ENCODE measurements at places on chromosomes 4 and X.
A peak's percentile ranks its signal among the peaks of the same experiment; 100 is the strongest.

- peak; percentile 40 for DNase-seq
Measured at GRCh38 chrX:109886122-109886761, 116.7 kb upstream of the TMEM164 start.

DNA sequence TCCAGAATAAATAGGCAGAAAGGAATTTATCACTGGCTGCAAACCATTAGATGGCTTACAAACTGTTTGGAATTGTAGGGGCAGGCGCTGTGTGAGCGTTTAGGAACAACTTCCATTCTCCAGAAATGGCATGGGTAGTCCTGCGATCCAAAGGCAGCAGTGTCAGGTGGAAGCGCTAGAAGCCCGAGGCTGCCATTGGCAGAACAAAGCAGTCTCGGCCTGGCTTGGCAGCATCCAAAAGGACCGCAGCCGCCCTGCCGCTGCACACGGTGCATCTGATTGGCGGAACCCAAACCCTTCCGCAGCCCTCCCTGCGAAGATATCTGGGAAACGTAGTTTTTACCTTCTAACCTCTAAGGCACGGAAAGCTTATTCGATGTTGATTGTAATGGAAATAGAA, 23.6 kb upstream of the YTHDC1 start:
- DNase-seq = peak; percentile 82

GRCh38 chrX:21014326-21014725, 359.9 kb upstream of the CNKSR2 start:
- DNase-seq = peak; percentile 1

DNA sequence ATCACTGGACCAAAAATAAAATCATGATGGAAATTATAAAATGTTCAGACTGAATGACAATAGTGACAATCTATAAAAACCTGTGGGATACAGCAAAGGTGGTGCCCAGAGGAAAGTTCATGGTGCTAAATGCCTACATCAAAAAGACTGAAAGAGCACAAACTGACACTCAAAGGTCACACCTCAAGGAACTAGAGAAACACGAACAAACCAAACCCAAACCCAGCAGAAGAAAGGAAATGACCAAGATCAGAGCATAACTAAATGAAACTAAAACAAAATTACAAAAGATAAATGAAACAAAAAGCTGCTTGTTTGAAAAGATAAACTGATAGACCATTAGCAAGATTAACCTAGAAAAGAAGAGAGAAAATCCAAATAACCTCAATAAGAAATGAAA, 78.7 kb downstream of the ANAPC10 start:
- DNase-seq = no peak

GRCh38 chrX:64977051-64977450, 801 bp upstream of the ZC4H2 start:
- DNase-seq = no peak

DNA sequence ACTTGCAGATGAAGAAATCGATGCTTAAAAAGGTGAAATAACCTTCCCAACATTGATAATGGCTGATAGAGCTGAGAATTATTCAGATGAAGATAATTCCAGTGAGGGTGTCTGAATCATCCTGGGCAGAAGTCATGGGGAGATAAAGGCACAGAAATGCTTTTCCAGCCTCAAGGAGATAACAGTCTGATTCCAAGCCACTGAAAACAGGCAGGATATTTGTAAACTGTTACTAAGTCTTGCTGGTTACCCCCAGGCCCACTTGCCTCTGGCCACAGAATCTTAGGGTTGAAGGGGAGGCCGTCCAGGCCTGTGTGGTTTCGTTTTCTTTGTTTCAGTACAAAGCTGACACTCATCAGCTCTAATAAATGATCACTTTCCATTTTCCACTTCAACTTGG, 158.5 kb downstream of the SH3KBP1 start:
- no peak for DNase-seq

DNA sequence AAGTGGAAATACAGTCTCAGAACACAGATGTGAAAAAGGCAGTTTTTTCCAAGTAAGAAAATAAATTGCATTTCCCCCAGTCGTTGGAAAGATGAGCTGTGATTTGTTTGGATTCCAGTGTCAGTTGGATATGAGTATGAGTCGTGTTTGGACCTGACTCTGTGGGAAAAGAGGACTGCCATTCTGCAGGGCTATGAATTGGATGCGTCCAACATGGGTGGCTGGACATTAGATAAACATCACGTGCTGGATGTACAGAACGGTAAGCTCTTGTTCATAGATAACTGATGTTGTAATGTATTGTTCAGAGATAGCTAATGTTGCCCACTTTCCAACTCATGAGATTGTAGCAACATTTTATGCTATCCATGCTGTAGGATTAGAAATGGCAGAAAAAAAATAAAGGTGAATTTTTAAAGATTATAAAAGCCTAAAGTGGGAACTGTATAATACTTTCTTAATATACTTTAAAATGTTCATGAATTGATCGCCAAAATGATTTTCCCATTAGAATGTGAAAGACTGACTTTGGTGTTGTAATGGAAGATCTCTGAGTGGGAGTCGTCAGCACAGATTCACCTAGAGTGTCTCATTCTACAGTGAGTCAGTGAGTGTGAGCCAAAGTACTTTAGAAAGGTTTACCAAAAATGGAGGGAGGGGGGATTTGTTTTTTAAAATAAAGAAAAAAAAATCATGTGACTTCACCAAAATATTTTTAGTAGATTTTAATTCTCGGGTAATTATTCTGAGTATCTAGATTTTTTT, 178.7 kb downstream of the DCTD start:
- DNase-seq = peak; percentile 28

DNA sequence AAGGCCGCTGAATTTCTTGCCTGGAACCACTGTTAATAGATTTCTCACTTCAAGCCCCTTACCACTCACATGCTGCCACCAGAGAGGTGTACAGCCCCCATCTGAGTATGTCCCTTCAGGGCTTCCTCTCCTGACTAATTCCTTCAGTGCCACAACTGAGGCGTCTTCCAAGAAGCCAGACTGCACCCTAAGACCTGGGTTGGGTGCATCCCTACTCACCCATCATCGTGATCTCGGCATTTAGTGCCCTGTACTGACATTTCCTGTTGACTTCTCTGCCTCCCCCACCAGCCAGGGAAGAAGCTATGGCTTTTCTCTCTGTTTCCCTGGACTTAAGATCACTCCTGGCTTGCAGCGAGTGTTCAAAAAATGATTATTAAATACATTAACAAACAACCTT, 40.4 kb upstream of the MAP3K15 start:
- no peak for DNase-seq

- no peak for DNase-seq
Measured at GRCh38 chr4:61336488-61336887, 136.4 kb downstream of the ADGRL3 start.

DNA sequence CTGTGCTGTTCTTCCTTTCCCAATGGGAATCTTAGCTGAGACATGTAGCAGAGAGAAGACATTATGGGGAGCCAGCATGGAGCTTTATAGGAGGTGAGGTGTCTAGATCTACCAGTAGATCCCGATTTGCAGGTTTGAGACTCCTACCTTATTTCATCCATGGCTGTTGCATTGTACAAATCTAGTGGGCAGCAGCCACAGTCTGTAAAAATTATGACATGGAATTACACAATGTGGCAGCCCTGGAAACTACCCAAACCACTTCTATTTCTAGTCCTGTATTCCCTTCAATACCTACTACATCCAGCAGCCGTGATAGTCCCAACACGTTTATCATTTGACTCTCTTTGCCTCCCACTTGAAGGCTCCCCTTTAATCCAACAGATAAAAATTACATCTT, 8.1 kb downstream of the ATP7A start:
- DNase-seq = no peak

GRCh38 chrX:125436855-125437254, 117.2 kb downstream of the TEX13C start:
- peak; percentile 10 for DNase-seq

GRCh38 chrX:47605024-47605423, 14.6 kb downstream of the SYN1 start:
- DNase-seq = no peak

- peak; percentile 63 for DNase-seq
Measured at GRCh38 chr4:155403886-155404285, 27.1 kb upstream of the MAP9 start.

- peak; percentile 66 for DNase-seq
Measured at GRCh38 chr4:6327220-6327917, 57.7 kb downstream of the WFS1 start.

- no peak for DNase-seq
Measured at GRCh38 chrX:51484616-51485015, 11.8 kb downstream of the NUDT11 start.

DNA sequence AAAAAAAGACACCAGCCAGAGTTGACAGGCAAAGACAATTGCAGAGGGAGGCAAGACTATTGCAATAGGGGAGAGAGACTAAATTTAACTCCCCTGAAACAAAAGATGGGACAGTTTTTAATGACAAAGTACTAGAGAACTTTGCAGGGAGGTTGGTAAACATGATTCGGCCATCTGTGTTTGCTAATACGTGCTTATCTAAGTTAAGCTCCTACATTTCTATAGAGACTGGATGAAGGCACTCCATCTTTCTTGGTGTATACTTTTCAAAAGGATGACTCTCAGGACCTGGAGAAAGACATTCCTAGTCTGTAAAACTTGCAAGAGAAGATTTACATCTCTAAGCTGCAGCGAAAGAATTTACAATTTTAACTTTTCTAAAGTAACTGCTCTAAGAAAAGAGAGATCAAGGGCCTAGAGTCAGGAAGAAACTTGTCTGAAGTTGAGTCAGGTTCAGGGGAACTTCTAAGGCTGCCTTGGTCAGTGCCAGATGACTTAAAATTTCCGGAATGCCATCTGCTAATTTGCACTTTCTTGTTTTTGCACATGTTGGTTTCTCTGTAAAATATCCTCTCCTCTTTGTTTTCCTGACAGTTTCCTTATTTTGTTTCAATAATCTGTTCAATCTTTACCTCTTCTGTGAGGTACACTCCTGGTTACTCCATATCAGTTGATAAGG, 10.6 kb downstream of the ADAM29 start:
- no peak for DNase-seq

DNA sequence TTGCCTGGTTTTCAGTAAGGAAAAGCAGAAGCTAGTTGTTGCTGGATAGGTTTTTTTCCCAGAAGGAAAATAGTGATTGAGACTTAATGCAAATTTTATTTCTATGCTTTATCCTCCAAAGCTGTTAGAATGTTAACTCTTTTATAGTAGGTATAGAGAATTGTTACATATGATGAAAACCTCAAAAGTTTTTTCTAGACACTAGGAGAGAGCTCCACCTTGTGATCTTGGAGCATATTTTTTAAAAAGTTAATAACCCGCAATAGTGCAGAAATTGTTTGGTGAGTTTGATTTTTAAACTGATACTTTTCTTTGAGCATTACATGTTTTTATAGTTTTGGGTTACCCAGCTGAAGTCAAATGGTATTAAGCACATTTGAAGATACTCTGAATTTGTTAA, 56.5 kb downstream of the STAG2 start:
- DNase-seq = no peak

DNA sequence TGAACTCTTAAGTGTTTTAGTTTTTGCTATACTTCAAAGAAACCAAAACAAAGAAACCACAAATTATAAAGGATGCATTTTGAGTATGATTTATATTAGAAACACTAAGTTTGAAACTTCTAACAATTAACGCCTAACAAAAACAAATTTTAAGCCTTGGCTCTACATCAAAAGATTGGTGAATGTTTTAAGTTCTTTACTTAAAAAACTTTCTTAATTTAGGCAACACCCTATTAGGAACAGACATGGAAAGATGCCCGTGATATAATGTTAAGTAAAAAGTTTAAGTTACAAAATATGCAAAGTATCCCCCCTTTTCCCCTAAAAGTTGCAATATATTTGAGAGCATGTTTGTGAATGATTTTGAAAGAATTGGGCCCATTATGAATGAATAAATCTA, 21.2 kb downstream of the PROM1 start:
- no peak for DNase-seq

DNA sequence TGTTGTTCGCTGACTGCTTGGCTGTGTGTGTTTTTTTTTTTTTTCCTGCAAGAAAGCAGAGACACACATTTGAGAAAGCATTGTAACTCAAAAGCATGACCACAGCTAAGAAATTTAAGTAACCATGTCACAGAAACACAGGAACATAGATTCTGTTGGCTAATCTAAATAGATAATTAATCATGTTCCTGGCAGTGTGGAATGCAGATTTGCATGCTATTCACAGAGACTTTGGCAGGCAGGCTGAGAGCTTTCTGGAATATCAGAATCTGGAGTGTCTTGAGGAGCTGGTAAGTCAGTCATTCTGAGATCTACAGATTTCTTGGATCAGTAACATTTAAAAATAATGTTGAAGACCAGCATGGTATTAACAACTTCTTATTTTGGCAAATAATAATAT, 33.2 kb upstream of the SMS start:
- DNase-seq = peak; percentile 70

- no peak for DNase-seq
Measured at GRCh38 chr4:39357002-39357401, 9.2 kb downstream of the RFC1 start.

- DNase-seq = no peak
Measured at GRCh38 chr4:121930304-121930703, 21.6 kb downstream of the TRPC3 start.

GRCh38 chr4:139167774-139168444, 9.1 kb downstream of the ELF2 start:
- DNase-seq = peak; percentile 43

- DNase-seq = no peak
Measured at GRCh38 chr4:19645589-19645988, 606.1 kb upstream of the SLIT2 start.

GRCh38 chr4:104486716-104487504, 7.8 kb downstream of the CXXC4 start:
- DNase-seq = no peak

DNA sequence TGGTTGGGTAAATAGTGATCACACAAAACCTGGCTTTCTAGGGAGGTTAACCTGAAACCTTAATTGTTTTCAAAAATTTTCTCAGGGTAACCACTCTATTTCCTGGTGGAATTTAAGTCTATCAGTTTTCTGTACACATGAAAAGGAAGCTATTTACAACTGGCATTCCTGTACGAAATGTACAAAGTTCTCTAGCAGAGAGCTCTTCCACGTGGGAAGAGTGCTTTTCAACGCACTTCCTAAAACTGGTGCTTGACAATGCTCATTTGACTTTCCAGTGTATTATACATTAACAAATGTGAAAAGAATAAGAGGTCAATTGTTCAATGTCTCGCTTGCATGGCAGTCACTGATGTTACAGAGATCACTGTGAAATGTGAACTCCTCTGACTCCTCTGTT, 2.8 kb upstream of the SOD3 start:
- no peak for DNase-seq

- DNase-seq = peak; percentile 54
Measured at GRCh38 chrX:148601034-148601433, 100.6 kb downstream of the AFF2 start.

- peak; percentile 44 for DNase-seq
Measured at GRCh38 chr4:110475881-110476818, at the start of gene ENPEP. Gene ENPEP (plus strand): TSS chr4:110476155. CDS start chr4:110476415, 260 bp downstream.

GRCh38 chrX:109812236-109812635, 79.2 kb upstream of the ACSL4 start:
- no peak for DNase-seq

- DNase-seq = no peak
Measured at GRCh38 chrX:9295551-9295950, 169.3 kb upstream of the TBL1X start.

DNA sequence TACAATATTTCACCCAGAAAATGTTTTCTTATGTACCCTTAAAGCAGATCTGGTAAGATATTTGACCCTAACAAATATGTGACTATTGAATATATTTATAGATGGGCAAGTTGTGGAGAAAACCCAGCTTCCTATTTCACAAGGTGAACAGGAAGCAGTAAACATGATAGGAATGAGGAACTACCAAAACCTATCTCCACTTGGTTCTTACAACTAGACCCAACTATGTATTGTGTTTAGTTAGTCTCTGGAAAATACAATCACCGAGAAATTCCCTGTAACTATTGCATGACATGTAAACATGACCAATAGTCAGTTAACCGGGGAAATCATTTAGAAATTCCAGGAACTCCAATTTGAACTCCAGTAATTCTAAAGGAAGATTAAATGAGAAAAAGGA, 8.4 kb upstream of the RXFP1 start:
- DNase-seq = no peak
